ENCODE measurements at places on chromosomes 7 and 10.

DNA sequence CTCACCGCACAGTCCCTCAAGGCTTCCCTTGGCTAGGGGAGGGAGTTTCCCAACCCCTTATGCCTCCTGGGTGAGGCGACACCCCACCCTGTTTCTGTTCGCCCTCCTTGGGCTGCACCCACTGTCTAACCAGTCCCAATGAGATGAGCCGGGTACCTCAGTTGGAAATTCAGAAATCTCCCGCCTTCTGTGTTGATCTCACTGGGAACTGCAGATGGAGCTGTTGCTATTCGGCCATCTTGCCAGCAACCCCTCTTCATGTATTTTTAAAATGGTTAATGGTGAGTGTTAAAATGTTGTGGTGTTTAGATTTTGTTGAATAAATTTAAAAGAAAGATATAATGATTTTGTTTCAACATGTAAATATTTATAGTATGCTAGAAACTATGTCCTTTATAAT is 22.0 kb downstream of the UMAD1 start:
- no peak for DNase-seq

DNA sequence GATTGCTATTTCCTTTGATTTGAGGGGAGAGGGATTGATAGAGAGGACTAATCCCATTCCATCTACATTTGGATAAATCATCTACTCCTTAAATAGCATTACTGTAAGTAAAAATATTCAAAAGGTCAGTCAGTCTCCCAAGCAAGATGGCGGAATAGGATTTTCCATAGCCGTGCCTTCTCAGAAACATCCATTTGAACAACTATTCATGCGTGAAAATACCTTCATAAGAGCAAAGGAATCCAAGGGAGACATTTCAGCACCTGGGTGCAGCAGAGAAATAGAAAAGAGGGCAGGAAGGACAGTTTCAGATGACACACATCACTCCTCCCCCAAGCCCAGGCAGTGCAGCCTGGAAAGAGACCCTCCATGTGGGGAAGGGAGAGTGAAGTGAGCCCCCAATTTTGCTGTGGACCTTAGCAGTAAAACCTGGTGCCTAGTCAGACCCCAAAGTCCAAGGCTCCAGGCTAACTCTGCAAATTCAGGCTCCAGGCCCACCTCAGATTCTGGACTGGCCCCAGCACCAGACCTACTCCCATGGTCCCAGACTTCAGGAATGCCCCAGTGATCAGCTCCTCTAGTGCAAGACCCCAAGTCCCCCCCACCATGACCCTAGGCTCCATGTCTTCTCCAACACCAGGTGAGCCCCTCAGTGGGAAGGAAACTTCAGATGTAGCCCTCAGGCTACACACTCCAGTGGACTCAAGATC is 104.3 kb upstream of the LANCL2 start:
- no peak for DNase-seq

DNA sequence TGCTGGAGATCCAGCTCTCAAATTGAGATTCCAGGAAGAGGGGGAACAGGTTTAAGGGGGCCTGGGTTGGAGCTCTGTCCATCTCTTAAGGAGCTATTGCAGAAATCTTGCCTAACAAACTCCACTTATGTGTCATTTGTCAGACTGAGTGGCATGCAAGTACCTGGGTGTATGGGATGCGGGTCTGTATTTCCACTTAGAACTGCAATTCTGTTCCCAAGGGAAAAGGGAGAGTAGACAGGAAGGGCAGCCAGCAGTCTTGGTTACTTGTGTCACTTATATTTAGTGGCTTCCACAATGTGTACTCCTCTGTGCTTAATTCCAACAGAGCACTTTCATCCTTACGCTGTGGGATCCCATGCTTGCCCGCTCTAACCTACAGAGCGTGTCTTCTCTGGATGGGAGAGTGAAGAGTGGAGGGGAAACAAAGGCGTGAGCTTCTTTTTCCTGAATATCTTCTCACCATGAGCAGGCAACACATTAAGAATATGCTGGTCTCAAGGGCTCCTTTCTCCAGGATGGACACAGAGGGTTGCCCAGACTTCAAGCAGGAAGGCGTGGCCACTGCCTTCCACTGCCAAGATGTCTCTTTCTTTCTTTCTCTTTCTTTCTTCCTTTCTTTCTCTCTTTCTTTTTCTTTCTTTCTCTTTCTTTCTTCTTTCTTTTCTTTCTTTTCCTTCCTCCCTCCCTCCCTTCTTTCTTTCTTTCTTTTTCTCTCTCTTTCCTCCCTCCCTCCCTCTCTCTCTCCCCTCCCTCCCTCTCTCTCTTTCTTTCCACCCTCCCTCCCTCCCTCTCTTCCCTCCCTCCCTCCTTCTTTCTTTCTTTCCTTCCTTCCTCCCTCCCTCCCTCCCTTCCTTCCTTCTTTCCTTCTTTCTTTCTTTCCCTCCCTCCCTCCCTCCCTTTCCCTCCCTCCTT is 153.8 kb upstream of the TNS3 start:
- no peak for DNase-seq

DNA sequence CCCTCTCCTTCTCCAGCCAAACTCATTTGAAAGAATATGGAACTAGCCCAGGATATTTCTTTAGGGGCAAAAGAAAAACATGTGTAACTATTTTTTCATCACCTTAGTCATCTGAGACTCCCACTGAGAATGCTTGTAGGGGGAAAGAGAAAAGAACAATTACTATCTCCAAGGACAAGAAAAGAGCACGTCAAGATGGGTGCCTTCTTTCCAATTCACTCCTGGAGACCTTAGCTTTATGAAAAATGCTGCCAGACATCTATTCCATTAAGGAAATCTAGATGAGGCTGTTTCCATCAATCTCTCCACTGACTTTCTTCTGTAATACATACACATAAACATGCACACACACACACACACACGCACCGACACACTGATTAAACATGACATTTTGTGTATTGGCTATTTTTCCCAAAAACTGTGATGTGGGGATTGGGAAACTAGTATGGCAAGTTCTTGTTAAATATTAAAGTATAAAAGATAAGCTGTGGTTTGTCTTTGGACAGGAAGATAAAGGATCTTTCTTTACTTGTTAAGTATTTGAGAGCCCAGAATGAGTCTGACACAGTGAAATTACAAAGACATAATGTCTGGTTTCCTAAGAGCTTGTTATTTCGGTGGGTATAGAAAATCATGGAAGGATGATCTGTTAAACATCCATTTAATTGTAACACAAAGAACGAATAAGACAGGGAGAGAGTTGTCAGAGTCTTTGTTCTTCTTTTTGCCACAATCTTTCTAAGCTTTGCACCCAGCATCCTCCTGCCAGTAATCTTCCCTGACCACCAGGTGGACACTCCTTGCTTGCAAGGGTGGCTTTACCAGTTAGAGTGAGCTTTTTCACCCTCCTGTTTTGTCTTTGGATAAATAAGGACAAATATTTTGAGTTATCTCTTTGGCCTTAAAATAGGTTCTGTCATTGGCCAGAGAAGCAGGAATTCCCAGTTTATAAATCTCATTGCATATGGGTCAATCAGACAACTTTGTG is 177.3 kb upstream of the TMEM72 start:
- DNase-seq = no peak

GRCh38 chr10:6864142-6864541 is 284.1 kb upstream of the PRKCQ start:
- DNase-seq = no peak

- DNase-seq = no peak
Measured at GRCh38 chr7:156100086-156100485, 287.8 kb upstream of the SHH start.

- DNase-seq = no peak
Measured at GRCh38 chr10:2944788-2945187, 122.6 kb upstream of the PFKP start.

DNA sequence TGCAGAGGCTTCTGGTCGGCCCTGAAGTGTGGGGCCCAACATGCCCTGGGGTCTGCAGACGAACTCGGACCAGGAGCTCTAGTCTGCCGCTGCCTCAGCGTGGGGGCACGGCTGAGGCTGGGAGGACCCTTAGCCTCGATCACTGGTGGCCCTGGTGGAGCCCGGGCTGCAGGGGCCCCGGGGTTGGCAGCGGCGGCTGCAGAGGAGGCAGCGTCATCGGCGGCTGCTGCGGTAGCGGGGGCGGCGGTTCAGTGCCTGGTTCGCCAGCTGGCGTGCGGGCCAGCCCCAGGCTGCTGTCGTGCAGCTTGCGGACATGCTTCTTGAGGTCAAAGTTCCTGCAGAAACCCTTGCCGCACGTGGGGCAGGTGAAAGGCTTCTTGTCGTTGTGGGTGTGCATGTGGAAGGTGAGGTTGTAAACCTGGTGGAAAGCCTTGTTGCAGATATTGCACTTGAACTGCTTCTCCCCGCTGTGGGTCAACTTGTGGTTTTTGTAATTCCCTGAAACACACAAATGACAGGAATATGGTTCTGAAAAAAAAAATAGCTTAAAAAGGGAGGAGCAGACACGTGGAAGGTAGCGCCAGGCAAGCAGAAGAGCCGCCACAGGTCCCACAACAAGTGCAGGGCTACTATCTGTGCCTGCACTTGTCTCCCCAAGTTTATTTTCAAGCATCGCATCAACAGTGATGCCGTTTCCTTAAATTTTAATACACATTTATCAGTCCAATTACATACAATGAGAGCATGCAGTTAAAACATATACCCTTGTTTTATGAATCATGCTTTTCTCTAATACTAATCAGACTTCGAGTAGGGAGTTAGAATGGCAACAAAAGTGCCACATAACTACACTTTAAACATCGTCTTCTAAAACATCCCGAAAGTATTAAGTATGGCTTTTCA is 2.4 kb downstream of the FEZF1 start:
- no peak for DNase-seq

DNA sequence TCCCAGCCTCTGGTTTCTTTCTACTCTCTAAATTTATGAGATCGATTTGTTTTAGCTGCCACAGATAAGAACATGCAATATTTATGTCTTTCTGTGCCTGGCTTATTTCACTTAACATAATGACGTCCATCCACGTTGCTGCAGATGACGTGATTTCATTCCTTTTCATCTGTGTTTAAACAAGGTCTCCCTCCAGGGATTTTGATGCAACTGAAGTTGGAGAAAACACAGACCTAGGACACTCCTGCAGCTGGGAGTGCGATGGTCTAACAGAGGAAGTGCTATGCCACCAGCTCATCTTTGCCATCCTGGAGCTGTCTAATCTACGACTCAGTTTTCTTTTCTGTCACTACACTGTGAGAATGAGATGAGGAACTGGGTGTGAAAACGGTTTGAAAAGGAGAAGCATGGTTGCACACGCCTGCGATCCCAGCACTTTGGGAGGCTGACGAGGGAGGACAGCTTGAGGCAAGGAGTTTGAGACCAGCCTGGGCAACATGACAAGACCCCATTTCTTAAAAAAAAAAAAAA is 1.5 kb upstream of the KCTD7 start:
- no peak for DNase-seq

GRCh38 chr7:14073543-14073942 is 84.1 kb upstream of the ETV1 start:
- DNase-seq = no peak

GRCh38 chr7:143394777-143395176 is 13.6 kb downstream of the ZYX start:
- no peak for DNase-seq

DNA sequence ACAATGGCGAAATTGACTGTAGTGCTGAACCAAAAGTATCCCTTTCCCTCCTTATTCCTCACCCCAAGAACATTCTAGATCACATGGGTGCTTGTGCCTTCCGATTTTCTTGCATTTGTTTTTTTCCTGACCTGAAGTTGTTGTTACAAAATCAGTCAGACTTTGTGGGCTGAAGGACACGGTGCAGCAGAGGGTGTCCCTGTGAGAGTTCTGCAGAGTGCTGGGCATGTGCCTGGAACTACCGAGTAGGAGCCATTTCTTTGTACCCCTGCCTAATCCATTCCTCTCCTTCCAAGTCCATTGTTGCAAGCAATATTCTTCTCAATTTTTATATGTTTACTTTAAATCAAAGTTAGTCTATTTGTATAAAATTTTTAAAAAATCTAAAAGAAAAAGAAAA is 35.3 kb upstream of the GJD4 start:
- no peak for DNase-seq

- no peak for DNase-seq
Measured at GRCh38 chr10:124174071-124174566, 80.7 kb upstream of the CHST15 start.

- no peak for DNase-seq
Measured at GRCh38 chr7:17166824-17167379, 131.6 kb upstream of the AHR start.
